SIG-M5 (cell line): ENCODE measurements at places on chromosomes 16 and 17.
A peak's percentile ranks its signal among the peaks of the same experiment; 100 is the strongest.

DNA sequence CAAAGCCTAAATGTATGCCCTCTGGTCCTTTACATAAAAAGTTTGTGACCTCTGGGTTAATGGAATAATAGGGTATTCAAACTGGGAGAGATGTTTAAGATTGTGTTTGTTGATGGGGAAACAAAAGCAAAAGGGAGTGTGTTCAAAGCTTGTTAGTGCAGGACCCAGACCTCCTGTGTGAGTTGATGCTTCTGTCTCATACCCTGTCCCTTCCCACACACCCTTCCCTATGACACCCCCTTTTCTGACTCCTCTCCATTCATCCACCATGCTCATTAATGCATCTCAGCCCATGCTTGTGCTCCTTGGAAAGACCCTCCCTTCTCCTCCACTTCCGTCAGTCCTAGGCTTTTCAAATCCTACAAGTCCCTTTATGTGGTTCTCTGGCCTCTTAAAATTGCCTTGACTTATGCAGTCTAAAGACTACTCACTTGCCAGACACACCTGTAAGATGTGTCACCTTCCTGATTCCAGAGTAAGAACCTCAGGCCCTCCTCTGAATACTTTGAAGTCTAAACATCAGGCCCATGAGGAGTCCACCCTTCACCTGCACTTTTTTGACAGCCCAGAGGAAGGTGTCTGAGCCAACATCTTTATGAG is 128.0 kb upstream of the CACNG5 start:
- no peak for DNase-seq

DNA sequence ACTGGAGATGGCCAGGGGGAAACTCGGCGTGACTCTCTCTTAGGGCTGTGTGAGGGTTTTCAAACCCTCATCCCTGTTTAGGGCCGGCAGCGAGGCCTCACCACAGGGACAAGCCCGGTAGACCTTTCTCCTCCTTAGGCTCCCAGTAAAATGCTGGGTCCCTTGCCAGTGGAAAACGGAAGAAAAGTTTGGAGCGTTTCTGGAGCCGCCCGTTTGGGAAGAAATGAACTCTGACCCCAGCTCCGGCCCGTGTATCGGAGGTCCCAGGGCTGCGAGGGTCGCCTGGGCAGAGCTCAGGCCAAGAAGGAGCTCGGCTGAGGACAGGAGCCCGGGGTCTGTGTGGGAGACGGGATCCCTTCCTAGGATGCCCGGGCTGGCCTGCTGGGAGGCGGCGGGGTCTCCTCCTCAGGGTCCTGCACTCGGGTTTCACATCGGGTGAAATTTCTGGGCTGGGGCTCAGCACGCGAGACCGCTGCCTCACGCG is 23.2 kb downstream of the ZNF213 start:
- no peak for DNase-seq

- no peak for DNase-seq
These were observed 7.6 kb upstream of the AXIN1 start for GRCh38 chr16:359871-360697.

GRCh38 chr16:76984196-76984595 is 206.8 kb upstream of the MON1B start:
- no peak for DNase-seq

- no peak for DNase-seq
These were observed 62.6 kb downstream of the NETO2 start for GRCh38 chr16:47081115-47081514.

DNA sequence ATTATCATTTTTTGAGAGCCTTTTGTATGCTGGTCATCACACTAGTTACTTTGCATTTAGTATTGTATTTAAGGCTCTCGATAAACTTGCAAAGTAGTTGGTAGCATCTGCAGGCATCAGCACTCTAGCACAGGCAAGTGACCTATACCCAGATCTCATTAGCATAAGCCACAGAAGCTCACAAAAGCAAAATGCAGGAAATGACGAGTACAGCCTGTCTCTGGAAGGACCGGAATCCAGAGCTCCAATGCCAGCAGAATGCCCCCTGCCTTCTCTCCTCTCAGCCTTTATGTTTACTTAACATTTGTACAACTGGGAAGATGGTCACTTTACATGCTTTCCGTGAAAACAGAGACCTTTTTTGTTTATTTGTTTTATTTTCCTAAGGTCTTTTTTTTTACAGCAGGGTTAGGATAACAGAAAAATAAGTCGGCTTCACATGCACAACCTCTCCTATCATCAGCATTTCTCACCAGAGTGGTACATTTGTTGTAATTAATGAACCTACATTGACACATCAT is 45.4 kb upstream of the MYOCD start:
- DNase-seq = no peak

- DNase-seq = peak; percentile 13
These were observed 12.1 kb upstream of the USP10 start for GRCh38 chr16:84687715-84688114.

DNA sequence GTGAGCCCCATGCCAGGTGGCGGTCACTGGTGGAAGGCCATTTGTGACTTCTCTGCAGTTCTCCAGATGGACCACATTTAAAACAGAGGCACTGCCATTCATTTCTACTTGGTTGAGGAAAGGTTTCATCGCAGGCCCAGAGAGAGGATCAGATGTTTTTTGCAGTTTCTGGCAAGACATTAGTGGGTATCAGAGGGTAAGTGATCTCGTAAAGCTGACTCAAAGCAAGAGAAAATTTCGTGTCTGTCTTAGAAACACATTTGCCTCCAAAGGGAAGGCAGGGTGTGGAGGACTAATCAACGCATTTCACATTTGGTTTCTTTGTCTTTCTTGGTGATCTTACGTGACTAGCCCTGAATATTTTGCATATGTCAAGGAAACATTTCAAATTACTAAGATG is 81.8 kb downstream of the PRKCB start:
- no peak for DNase-seq

DNA sequence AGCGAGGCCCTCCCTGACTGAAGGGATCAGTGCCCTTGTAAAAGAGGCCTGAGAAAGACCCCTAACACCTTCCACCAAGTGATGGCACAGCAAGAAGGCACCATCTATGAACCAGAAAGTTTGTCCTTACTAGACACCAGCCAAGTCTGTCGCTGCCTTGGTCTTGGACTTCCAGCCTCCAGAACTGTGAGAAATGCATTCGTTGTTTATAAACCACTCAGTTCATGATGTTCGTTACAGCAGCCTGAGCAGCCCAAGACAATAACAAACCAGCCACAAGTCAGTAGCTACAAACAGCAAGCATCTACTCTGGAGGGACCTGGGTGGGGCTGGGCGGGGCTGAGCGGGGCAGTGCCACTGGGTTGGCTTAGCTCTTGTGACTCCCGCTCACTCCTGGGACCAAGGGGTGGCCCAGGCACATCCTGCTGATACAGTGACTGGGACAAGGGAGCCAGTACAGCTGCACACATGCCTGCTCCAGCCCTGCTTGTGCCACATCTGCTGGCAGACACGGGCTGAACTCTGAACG is 234.9 kb downstream of the IRF8 start:
- no peak for DNase-seq

DNA sequence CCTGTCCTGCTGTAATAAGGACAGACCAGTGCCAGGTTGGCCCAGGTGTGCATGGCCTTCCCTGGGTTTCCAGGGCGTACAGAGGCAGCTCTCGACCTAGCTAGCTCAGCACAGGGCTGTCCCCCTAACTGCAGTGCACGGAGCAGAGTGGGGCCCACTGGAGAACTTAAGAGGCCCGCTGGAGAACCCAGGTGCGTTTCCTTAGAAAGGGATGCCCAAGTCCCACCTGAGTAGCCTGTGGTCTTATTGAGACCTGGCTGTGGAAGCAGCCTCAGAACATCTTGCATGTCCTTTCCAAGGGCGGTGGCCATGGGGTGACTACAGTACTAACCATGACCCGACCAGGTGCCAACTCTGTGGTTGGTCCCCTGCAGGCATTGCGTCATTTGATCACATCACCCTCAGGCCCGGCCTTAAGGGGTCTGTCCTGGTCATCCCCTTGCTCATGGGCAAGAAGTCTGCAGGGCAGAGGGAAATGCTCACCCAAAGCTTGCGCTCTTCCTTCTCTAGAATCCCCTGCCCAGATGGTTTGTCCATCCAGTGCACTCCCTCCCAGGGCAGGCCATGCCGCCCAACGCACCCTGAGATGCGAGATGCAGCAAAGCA is 3.3 kb upstream of the CCNF start:
- no peak for DNase-seq

GRCh38 chr16:13552960-13553257 is 367.0 kb upstream of the ERCC4 start:
- DNase-seq = no peak

DNA sequence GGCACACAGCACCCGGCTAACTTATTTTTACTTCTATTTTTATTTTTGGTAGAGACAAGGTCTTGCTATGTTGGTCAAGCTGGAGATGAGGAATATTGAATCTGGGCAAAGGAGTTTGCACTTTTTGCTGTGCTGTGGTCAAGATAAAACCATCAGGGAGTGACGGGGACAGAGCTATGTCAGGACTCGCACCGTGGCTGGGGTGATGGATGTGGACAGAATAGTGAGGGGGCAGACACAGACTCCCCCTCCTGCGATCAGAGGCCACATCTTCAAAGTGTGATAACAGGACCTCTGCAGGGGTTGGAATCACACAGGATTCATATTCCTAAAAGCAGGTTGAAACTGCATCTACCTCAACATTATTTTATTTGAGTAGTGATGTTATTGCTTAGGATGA is 25.6 kb downstream of the IL21R start:
- DNase-seq = no peak

- DNase-seq = no peak
These were observed 16.2 kb downstream of the BMERB1 start for GRCh38 chr16:15450624-15451023.

- no peak for DNase-seq
These were observed 318.3 kb downstream of the SLC39A11 start for GRCh38 chr17:72774236-72774635.

- DNase-seq = no peak
These were observed 150.7 kb upstream of the CACNG5 start for GRCh38 chr17:66684261-66684660.

DNA sequence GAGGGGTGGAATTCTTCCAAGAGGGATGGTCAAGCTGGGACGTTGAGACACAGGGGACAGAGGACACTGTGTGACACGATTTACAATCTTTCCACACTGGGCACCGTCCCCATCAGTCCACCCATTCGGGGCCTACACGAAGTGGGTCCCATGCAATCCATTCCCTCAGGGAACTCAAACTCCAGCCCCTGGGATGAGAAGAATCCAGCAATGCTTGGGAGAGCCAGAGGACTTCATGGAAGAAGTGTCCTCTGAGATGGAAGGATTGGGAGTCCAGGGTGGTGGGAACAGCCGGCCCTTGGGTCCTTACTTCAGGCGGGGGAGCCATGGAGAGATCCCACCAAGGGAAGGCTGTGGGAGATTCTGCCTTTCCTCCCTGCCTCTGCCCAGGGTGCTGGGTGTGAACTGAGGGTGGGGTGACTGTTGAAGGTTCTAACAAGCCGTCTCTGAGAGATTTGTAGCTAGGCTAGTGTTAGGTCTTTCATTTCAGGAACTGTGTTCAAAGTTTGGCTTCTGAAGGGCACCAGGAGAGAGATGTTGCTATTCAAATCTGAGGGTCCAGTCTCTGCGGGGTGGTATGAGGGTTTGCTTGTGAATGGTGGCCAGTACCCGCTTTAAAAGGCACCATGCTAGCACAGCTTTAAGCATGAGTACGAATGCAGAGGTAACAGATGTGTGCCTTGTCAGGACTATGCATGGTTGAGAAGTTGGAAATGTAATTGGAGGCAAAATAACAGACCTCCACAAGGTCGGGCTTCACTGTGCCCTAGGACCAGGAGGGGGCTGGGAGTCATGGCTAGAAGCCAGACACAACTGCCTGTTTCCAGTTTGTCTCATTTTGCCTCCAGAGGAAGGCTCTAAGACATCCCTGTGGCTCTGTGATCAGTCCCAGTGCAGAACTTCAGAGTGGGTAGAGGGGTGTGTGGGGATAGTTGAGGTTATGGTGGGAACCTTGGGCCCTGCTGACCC is 1.9 kb downstream of the ATP1B2 start:
- DNase-seq = no peak

DNA sequence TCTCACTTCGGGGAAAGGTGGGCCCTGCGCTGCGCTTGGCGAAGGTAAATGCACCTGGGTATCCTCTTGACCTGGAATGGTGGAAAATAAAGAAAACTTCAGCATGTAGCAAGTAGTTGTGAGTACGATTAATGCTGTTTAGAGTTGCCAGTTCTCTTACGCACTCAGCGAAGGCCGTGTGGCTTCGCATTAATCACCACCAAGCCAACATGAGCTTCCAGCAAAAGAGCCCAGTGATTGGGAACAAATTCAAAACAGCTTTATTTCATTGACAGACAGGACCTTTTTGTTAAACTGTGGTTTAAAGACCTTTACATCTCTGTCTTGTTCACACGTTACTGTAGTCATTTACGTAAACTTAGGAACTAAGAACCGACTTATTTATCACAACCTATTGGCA is 531.4 kb downstream of the MAF start:
- DNase-seq = no peak

DNA sequence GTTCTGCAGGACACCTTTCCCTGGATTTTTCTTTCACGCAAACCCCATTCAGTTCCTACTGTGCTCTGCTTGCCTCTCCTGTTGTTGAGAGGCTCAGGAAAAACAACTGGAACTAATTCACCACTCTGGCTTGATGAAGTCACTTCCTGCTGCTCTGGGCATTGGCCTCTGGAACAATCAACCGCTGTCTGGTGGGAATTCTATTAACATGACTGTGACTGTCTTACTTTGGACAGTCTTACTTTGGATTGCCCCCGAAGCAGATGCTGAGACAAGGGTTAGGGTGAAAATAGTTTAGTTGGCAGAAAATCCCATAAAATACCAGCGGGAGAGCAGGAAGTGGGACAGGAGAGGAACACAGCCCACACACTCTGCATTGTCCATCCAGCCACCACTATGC is 90.0 kb upstream of the HSBP1 start:
- no peak for DNase-seq

- no peak for DNase-seq
These were observed 11.1 kb downstream of the VWA3A start for GRCh38 chr16:22103441-22103840.

GRCh38 chr16:1978476-1979120 is 2.7 kb downstream of the NOXO1 start:
- no peak for DNase-seq

GRCh38 chr16:85955566-85955965 is 56.6 kb downstream of the IRF8 start:
- no peak for DNase-seq

DNA sequence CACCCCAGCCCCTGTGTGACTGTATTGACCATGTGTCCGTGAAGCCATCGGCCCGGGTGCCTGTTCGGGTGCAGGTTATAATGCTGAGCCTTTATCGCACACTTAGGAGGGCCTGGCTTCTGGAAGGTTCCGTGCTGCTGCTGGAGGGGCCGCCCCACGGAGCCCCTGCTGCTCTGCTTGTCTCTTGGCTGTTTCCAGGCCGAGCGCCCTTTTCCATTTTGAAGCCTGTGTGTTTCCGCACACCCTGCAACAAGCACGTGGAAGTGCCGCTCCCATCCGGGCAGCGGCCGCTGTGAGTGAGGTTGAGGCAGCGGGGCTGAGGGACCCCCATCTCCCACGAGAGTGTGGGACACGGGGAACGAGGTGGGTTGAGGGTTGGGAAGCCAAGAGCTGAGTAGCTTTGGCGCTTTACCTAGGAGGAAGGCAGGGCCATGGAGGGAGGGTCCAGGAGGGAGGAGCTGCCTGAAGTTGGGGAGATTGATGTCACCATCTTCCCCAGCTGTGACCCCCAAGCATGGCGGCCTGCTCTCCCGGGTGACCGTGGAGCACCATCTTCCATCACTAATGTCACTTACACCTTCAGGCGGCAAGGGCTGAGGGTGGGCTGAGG is 200.1 kb upstream of the GSE1 start:
- DNase-seq = no peak
